Activated naive CD4-positive, alpha-beta T cell treated with anti-CD3 and anti-CD28 coated beads, Interleukin-2, amount 50 U/mL, for 16 hours (primary cell): ENCODE measurements at places on chromosomes 7 and 10.

DNA sequence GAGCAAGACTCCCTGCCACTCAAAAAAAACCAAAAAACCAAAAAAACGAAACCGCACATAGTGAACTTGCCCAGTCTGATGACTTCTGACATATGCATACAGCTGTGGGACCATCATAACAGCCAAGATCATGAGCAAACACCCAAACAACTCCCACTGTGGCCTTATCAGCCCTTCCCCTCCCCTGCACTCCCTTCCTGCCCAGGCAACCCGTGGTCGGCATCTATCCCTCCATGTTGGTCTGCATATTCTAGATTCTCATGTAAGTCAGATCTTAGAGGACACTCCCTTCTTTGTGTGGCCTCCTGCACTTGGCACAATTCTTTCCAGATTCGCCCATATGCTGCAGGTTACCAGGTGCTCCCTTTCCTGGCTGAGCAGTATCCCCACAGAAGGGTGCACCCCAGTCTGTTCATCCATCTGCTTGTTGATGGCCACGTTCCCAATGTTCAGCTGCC is 72.8 kb downstream of the GNA12 start:
- DNase-seq: no peak

DNA sequence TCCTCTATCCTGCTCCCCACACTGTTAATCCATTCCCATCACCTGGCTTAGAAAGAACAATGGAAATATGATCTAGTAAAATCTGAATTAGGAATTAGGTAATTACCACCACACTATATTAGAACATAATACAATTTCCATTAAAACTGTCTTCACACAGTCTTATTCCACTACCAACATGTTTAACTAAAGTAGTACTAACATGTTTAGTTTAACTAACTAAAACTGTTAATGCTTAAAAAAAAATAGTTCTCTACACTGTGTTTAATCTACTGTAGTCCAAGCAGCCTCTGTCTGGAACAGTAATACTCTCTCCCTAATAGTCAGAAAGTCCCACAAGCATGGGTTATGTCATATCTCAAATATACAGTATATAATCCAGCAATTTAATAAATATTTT is 150.8 kb downstream of the SGMS1 start:
- no peak for DNase-seq

DNA sequence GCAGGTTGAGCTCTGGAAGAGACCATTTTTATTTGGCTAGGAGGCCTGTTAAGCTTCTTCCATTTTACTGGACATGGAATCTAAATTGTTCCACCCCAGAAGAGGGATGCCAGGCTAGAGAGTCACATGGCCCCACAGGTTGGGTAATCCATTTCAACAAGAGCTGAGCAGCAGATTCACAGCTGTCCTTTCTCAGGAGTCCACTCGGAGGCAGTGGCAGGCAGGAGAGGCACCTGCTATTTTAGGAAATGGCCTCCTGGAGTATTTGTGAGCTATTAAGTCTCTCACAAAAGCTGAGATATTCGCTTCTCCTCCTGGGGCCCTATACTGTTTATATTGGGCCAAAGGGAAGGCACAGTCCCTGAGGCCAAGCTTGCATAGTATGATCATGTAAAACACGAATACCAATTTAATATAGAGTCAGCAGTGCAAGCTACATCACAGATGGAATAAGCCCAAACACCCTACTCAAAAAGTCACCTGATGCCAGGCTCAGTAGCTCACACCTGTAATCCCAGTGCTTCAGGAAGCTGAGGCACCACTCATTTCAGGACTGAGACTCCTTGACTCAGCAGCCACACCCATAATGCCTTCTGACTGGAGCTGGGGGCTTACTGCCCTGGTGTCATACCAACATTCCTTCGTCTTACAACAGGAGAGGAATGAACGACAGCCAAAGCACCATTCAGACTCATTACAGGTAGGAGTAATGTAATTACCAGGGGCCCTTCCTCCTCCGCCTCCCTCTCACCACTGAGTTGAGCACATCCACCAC is 124.1 kb downstream of the LMBR1 start:
- no peak for DNase-seq

DNA sequence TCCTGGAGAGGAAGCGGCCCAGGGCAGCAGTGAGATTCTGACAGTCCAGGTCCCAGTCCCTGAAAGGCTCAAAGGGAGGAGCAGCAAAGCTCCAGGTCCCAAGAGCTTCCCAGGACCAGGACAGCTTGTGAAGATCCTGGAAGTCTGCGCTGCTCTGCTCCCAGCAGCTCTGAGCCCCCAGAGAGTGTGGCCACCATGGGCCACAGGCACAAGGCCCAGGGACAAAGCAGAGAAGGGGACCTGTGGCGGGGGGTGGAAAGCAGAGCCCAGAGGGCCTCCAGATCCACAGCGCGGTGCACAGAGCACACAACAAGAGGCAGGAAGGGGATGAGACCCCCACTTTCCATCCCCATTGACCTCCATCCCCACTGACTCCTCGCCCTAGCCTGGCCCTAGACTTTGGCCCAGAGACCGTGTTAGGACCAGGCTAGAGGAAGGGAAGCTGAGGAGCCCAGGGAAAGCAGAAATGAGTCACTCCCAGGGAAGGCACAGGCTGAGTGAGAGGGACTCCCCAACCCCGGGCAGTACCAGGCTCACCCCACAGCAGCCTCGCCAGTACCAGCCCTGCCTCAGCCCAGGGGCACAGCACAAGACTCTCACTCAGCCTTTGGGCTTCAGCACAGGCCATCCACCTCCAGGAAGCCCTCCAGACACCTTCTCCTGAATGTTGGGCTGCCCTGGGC is 75.5 kb downstream of the GRID1 start:
- DNase-seq: no peak

DNA sequence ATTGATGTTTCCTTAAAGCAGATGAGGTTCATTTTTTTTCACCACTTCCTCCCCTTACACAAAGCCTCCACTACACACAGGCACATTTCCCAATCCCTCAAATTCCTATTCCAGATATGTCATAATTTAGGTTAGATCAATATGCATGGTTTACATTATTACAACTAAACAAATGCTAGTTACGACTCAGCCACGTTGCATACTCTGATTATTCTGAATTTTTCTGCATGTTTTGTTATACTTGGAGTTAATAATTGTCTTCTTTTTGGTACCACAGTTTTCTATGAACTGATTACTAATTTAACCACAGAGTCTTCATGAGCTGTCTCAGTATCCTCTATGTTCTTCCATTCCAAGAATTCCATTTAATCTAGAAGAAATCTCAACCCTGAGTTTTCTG is 4.4 kb upstream of the BICC1 start:
- DNase-seq: no peak

DNA sequence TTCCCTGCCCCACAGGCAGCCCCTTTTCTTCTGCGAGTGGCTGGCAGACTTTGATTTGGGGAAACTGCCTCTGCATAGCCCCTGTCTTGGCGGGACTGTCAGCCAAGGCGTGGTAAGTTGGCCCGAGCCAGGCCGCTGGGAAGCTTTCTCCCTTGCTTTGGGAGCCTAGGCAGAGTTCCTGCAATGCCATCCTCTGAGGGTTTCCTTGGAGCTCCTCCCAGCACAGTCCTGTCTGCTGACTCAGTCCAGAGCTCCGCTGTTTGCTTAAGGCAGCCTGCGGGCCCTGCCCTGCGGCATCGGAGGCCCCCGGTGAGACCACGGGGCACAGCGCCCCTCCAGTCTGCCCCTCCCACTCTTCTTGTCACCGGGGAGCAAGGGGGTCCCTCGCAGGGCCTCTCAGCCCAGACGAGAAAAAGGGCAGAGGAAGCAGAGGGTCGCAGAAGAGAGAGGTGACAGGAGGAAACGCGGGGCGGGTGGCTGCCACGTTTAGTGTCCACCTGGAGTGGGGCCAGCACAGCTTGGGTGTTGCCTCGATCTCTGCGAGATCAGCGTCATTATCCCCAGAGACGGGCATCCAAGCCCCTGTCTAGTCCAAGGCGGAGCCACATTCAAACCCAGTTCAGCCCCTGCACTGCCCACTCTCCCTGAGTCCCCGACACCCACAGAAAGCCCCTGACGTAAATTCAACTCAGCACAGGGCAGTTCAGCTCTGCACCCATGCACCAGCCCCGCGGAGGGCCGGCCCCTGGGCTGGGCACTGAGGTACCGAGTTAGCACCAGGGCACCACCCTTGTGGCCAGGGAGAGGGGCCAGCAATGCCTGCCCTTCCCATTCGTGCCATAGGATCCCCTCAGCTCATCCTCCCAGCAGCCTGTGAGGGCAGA is 59.0 kb upstream of the CHST15 start:
- DNase-seq: no peak

DNA sequence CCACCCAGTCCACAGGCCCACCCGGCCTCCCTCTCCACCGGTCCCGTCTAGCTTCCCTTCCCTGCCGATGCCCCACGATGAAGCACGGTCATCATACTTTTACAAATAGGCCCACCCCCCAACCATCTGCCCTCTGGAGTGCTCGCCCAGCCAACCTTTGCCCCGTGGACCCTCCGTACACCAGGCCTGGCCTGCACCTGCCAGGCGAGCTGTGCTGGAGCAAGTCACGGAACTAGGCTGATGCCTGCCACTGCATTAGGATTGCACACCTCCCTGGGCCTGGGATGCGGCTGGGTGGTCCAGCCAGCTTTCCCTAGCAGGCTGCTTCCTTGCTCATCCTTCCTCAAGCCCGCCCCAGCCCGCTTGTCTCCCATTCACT is 44.7 kb downstream of the PPIF start:
- DNase-seq: no peak

GRCh38 chr7:70031245-70031644 is 433.0 kb downstream of the AUTS2 start:
- DNase-seq: no peak

DNA sequence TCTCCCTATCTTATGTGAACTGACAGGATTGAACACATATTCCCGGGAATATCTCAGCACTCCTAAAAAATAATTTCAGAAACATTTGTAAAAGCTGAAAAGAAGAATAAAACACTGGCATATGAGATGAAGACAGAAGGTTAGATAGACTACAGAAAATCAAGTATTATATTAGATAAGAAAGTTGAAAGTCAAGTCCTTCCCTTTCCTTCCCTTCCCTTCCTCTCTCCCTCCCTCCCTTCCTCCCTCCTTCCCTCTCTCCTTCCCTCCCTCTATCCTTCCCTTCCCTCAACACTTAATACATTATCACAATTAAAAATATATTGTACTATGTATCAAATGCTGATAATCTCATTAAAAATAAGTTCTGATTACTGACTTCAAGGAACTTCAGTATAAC is 122.5 kb downstream of the CTNNA3 start:
- no peak for DNase-seq

- no peak for DNase-seq
These were observed 32.3 kb downstream of the CCNY start for GRCh38 chr10:35368485-35369048.
